ENCODE measurements at places on chromosomes 11 and 22. TPM values are rescaled to one million over a fixed set of nuclear protein-coding genes. Genes with fewer than 3 reads are reported as not detected.

RFPL2 gene
- 0.08 TPM for total RNA-seq

YPEL4 gene
- 0.55 TPM for total RNA-seq

DNA sequence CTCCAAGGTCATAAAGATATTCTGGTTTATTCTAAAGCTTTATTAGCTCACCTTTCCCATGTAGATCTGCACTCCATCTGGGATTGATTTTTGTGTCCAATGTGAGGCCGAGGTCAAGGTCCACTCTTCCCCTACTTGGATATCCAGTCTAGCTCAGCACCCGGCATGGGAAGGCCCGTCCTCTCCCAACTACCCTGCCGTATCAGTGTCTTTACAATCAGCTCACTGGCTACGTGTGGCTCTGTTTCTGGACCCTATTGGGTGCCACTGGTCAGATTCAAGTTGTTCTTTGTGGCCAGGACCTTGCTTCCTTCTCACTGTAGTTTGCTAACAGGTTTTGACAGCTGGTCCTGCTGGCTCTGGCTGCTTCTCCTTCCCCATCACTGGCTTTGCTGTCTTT, 30.9 kb downstream of the KCNQ1OT1 start:
- H3K27me3 ChIP-seq, result no peaks in the 10 kb centered on the region
- H3K4me3 ChIP-seq, result no peak overlapping the region
- H3K36me3 ChIP-seq, result peaks cover 14% of the 10 kb centered on the region
- DNase-seq, result no peak
- no peak overlapping the region for H3K27ac ChIP-seq
- H3K4me1 ChIP-seq, result peaks cover 38% of the 10 kb centered on the region

- H3K4me3 ChIP-seq, result no peak overlapping the region
- H3K27me3 ChIP-seq, result no peaks in the 10 kb centered on the region
- H3K36me3 ChIP-seq, result no peaks in the 10 kb centered on the region
- no peak overlapping the region for H3K27ac ChIP-seq
- no peaks in the 10 kb centered on the region for H3K4me1 ChIP-seq
Measured at GRCh38 chr11:26193694-26194365, 138.1 kb upstream of the ANO3 start.

- H3K27ac ChIP-seq, result no peak overlapping the region
- no peak overlapping the region for H3K4me3 ChIP-seq
- peaks cover 79% of the 10 kb centered on the region for H3K36me3 ChIP-seq
- no peaks in the 10 kb centered on the region for H3K27me3 ChIP-seq
- DNase-seq, result no peak
- H3K4me1 ChIP-seq, result peaks cover 17% of the 10 kb centered on the region
Measured at GRCh38 chr11:62148271-62148980, 24.6 kb downstream of the INCENP start.

GRCh38 chr11:131491503-131491902, 121.1 kb downstream of the NTM start:
- peaks cover 15% of the 10 kb centered on the region for H3K4me1 ChIP-seq
- no peak overlapping the region for H3K4me3 ChIP-seq
- DNase-seq, result no peak

GRCh38 chr11:115761348-115761747, 257.1 kb upstream of the CADM1 start:
- no peak overlapping the region for H3K27ac ChIP-seq
- H3K36me3 ChIP-seq, result no peaks in the 10 kb centered on the region
- no peak for DNase-seq
- H3K27me3 ChIP-seq, result peaks cover 41% of the 10 kb centered on the region
